Fibroblast of skin of left biceps (primary cell): ENCODE measurements at places on chromosomes 11 and 22.

DNA sequence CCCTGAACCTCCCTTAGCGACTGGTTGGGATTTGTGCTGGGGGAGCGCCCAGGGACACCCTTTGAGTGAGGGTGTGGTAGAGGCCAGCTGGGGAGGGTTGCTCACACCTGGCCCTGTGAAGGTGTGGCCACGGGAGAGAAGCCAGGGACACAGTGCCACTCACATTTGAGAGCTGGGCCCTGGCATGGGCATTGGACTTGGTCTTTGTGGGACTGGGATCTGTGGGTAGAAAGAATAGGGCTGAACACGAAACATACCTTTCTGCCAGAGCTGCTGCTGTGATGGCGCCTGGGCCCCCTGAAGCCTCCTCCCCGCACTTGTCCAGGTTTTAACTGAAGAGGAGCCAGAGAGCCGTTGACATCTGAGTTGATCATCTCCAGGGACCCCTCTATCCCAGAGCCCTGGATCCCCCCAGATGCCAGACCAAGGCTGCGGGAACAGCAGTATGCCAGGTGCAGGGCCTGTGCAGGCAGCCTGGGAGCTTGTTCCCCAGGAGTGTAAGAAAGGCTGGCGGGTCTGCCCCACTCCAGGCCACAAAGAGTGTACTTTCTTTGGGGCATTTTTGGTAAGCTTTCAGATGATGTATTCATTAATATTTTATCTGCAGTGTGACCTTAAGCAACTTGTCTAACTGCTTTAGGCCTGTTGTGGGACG, 284.1 kb downstream of the TBC1D22A start:
- DNase-seq: no peak

DNA sequence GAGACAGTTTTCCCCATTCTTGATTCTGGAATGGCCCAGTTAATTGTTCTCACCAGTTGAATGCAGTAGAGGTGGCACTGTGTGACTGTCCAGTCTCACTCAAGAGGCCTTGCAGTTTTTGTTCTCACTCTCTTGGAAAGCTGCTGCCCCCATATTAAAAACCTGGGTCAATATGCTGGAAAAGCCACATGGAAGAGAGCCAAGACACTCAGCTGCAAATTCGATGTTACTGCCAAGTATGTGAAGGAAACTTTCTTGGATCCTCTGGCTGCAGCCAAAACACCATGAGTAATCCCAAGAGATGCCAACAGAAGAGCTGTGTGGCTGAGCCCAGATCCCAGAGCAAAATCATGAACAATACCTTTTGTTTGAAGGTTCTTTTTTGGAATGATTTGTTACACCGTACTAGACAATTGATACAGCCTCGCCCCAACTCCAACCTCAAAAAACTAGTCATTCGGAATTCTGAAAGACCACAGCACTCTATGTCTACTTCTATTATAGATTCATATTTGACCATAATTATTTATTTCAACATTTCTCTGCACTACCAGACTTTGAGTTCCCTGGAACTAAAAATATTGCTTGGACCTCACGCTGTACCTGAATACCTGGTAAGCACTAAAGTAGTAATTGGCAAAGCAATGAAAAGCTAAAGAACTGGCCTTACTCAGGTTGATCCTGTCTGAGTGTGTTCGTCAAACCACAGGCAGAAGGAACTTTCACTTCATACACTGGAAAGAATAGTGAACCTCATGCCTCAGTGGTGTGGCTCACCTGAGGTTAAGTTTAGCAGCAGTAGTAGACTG, 378.8 kb downstream of the ETS1 start:
- peak; percentile 87 for DNase-seq

- DNase-seq: no peak
Measured at GRCh38 chr11:126697936-126698335, 302.6 kb downstream of the KIRREL3 start.

GRCh38 chr11:104549019-104549418, 349.2 kb downstream of the CASP12 start:
- no peak for DNase-seq

DNA sequence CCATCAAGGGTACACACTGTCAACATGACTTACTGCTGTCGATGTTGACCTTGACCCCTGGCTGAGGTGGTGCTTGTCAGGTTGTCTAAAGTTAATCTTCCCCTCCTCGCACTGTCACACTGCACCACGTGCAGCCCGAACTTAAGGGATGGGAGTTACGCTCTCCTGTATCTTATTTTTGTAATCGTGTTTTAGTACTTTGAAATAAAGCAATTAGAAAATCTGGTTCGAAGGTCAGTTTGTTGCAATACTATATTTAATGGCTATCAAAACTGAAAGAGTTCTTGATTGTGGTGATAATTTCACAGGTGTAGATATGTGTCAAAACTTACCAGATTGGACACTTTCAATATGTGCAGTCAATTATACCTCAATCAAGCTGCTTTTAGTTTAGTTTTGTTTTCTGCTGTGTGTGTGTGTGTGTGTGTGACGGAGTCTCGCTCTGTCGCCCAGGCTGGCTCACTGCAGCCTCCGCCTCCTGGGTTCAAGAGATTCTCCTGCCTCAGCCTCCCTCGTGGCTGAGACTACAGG, 10.7 kb upstream of the ST14 start:
- no peak for DNase-seq

- no peak for DNase-seq
Measured at GRCh38 chr11:76659672-76660532, 10.6 kb downstream of the LRRC32 start.

DNA sequence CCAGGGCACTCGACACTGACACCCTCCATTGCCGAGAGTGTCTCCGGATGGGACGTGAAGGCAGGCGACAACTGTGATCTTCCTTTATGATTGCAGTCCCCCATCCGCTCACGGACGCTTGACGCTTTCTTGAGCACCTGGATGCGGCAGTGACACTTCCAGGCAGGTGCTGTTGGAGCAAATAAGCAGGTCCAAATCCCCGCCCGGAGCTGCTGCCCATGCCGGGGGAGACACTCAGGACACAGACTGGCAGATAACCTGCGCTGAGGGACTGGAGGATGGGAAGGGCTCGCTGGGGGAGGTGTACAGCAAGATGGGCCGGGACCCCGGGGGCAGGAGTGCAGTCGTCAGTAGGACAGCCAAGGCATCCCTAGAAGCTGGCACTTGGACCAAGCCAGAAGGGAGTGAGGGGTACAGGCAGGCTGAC, 1403.5 kb downstream of the BRD1 start:
- no peak for DNase-seq

DNA sequence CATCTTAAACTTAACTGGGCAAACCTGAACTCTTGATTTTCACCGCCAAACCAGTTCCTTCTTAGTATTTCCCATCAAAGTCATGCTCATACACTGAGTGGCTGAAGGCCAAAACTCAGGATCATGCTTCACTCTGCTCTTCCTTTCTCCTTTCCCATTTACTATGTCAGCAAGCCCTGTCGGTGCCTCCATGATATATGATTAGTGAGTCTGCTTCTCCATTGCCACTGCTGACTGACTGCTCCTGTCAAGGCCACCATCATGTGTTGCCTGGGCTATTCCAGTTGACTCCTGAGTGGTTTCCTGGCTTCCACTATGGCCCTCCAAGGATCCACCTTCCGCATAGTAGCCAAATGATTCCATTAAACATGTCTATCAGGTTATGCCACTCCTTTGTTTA, 42.8 kb upstream of the AMPD3 start:
- DNase-seq: no peak

GRCh38 chr11:89175796-89176195, 1.9 kb upstream of the TYR start:
- no peak for DNase-seq

- no peak for DNase-seq
Measured at GRCh38 chr22:49670456-49671330, 157.0 kb downstream of the BRD1 start.

DNA sequence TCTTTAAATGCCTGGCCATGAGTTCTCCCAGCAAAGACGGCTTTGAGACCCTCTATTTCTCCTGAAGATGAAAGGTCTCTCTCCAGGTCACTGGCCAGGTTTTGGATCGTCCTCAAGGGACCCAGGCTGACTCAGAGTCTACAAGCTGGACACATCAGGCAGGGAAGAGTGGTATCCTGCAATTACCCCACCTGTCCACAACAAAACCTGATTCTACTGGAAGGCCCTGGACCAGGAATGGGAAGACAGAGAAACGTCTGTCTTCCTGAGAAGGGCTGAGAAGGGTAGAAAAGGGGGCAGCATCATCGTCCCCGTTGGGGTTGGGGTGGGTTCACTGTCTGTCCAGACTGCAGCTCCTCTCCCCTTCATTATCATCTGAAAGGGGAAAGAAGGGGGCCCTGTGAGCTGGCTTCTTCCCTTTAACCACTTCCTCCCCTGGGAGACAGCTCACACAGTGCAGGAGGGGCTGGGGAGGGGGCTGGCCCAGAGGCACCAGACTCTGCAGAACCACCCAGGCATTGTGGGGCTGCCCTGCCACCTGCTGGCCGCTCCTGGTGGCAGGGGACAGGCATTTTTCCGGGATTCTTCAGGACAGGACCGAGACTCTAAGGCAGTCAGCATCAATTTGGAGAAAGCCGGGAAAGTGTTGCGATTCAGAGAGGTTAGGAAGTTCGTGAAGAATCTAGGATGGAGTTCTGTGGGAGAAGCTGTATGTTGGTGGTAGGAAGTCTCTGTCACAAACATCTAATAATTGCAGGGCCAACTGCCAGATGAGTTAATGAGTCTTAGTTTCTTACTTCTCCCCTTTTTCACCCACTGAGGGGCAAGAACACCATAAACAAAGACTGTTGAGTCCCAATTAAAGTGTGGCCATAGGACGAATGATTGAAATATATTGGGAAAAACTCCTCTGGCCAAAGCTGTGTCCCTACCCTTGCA, 57.6 kb downstream of the SYN3 start:
- DNase-seq: peak; percentile 33

DNA sequence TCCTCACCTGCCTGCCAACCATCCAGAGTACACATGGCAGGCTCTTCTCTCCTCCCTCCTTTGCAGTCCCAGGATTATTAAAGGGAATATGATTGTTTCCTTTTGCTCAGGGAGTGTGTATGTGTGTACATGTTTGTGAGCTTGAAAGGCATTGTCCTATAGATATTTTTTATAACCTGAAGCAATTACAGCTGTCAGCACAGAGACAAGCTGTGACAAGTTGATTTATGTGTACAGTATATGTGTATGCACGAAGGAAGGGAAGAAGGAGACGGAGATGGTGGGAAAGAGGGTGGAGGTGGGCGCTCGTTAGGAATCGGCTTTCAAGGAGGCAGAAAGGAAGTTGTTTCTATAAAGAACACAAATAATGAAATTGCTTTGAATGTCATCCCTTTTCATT, 537.0 kb downstream of the NTM start:
- no peak for DNase-seq

DNA sequence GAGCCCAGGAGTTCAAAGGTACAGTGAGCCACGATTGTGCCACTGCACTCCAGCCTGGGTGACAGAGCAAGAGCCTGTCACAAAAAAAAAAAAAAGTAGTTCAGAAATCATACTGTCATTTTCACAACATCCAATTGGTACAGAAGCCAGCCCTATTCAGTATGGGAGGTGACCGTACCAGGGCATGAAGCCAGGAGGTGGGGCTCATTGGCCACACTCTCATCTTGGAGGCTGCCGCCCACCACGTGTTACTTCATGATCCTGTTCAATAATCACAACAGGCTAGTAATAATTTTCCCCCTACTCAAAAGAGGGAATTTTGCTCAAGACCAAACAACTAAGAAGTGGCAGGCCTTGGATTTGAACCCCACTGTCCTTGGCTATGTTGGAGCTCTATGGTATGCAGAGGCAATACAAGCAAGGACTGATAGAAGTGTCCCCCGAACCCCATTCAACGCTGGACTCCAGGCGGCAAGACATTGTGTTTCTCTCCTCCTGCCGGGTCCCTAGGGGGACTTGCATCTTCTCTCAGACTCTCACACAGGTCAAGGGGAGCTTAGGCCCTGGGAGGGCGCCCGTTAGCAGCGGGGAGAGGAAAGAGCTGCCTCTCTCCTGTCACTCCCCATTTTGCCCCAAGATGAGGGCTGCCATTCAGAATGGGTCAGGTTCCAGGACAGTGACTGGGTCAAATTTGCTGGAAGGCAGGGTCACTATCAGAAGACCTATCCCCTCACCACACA, 40.2 kb upstream of the EMID1 start:
- no peak for DNase-seq

GRCh38 chr11:94107363-94107762, 21.3 kb upstream of the PANX1 start:
- DNase-seq: no peak

DNA sequence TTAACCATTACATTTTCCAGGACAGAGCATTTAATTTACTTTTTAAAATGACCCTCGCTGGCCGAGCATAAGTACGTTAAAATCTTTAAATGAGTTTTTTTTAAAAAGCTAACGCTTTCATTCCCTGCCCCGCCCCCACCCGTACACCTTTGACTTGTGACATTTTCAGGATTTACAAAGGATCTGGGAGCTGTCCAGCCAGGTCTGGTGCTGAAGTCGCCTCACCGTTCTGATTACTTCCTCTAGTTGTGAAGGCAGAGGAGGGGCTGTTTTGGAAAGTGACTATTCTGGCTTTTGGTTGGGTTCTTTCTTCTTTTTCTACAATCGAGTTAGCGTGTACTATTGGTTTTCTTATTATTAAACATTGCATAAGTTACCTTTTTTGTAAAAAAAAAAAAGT, 2.9 kb downstream of the C11orf87 start:
- no peak for DNase-seq

DNA sequence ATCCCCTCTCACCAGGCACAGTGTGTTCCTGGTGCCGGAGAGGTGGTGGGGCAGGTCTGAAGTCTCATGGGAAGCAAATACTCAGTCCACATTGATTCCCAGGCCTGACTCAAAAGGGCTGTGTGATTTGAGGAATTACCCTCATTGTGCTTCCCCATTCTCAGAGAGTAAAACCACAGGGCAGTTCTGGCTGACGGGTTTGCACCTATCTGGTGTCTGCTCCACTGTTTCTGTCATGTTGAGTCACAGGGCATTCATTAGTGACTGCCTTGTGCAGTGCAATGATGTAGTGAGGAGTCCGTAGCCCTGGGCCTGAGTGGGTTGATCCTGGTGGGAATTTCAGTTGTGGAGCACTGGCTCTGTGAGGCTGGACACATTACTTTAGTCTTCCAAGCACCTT, 85.2 kb upstream of the ARHGAP20 start:
- DNase-seq: no peak

DNA sequence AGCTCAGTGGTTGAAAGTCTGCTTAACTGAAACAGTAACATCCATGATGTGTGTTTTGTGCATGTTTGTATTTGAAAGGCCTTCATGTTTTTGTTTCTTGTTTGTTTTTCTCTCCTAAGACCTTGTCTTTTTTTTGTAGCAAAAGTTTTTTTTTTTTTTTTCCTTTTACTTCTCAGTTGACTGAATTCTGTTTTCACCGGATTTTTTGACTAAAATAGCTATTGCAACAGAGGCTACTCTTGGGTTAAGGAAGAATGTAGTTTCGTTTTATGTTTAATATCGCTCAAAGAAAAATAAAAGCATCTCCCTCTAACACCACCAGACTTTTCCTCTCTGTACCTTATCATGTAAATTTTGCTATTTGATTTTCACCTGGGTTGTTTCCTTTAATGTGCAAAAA, 15.1 kb downstream of the APOL6 start:
- DNase-seq: no peak
